NCI-H1105 (cell line): ENCODE measurements at places on chromosomes 6 and 20.

GRCh38 chr6:109702791-109703190 is 11.7 kb downstream of the FIG4 start:
- no peak for DNase-seq

GRCh38 chr6:134034961-134035822 is 17.2 kb downstream of the SLC2A12 start:
- no peak for DNase-seq

GRCh38 chr20:32400476-32400875 is 42.3 kb downstream of the ASXL1 start:
- no peak for DNase-seq

DNA sequence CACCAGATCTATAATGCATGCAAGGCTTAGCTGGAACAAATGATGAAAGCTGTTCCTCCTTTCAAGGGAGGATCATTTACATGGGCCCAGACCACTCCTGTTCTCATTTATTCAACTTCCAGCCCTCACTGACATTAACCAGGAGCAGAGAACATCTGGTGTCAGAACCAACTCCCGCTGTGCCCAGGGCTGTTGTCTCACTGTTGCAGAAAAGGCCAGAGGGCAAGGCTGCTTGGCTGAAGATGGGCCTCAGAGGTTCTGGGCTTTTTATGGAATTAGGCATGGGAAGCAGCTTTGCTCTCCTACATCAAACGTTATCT is 164.2 kb downstream of the GMPR start:
- DNase-seq: no peak

DNA sequence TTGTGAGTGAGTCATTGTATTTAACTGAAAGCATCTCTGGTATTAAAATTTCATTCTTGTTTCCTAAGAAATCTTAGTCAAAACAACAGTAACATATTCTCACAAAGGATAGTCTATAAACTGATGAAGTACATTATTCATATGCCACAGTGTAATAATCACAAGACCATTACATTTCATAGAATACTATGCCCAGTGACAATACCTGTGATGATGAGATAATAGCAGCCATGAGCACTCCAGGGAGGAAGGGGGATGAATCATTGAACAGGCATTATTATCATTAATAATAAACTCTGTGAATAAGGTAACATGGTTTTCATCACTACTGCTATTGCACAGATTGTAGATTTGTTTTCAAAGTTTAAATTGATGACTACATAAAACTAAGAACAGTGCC is 667.9 kb downstream of the EPM2A start:
- no peak for DNase-seq

GRCh38 chr20:25860531-25861150 is 164.0 kb upstream of the ZNF337 start:
- DNase-seq: no peak

DNA sequence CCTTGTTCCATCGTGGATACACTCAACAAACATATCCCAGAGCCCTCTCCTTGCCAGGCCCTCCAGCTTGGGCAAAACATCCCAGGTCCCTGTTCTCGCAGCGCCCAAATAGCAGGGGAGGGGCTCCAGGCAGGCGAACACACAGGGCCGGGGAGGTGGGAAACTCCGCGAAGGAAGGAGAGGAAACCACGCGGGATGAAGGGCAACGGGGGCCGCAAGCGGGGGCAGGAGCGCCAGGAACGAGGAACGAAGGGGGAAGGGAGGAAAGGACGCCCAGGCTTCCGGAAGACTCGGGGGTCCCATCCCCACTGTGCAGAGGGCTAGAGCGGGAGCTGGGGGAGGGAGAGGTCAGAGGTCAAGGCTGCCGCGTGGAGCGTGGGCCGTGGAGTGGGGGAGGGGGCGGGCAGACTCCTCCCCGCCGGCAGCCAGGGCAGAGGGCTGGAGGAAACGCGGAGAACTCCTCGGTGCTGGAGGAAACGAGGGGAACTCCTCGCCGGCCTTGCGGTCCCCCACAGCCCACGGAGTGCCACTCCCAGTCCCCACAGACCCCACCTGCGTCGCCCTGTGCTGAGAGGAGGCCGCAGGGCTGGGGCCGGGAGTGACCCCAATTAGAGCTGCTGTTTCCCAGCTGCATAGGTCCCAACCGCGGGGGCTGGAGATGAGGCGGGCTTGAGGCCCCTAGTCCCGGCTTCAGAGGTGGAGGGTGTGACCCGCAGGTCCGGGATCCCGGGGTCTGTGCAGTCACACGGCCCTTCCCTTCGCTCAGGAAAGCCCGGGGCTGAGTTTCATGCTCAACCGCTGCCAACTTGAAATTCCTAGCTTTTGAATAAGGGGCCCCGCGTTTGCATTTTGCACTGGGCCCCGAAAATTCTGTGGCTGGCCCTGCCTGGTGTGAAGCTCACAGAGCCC is 1.2 kb upstream of the RBM38 start:
- DNase-seq: no peak

DNA sequence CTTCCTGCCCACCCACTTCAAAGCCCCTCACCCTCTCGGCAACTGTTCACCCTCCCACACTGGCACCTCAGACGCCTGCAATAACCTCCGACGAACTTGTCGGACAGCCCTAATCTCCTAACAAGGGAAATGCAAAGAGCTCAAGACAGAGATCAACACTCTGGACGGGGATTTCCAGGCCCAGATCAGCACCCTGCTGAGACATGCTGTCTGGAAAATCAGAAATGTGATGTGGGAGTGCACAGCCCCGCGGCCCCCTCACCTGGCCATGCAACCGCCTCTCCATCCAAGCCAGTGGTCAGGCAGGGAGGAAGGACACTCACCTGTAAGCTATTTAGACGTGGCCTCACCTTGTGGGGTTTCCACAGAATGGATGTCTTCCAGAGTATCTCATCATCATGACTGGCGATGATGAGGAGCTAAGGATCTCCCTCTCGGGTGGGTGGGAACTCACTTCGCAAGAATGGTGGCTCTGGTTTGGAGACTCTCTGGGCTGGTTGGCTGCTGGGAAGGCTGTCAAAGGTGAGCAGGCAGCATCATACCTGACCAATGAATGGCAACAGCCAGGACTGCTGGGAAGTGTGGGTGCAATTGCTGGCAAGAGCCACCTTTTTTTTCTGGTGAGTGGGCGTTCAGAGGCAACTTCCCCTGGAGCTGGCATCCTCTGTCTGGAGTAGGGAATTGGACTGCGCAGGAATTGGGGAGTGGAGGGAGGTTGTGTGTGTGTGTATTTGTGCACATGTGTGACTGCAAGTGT is 28.1 kb upstream of the ADTRP start:
- DNase-seq: no peak

GRCh38 chr6:14235653-14236356 is 118.2 kb downstream of the CD83 start:
- DNase-seq: no peak

DNA sequence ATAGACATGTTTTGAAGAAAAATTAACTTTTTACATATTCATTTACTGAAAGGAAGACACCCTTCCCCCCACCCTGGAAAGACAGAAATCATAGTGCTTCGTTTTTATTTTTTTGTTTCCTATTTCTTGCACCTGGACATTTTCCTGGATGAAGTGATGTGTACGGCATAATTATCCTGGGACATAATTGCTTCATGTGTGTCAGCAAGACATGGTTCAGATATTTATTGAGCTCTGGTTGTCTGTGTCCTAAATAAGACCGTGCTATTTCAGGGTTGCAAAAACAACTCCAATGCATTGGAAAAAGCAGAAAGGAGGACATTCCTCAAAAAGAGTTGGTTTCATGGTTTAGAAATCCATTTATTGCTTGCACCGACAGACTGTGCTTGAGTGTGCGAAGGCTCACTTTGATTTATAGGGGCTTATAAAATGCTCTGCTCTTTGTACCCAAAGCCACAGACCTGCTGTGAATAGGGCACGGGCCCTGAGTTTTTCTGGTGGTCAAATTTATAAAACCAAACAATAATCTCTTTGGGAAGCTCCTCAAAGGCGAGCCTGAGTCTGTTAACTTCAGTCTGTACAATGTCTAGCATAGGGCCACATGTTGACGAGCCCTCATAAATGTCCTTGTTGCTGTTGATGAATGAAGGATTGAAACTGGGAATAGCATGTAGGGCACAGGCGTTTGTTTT is 179.5 kb downstream of the SOX4 start:
- DNase-seq: peak; percentile 54

DNA sequence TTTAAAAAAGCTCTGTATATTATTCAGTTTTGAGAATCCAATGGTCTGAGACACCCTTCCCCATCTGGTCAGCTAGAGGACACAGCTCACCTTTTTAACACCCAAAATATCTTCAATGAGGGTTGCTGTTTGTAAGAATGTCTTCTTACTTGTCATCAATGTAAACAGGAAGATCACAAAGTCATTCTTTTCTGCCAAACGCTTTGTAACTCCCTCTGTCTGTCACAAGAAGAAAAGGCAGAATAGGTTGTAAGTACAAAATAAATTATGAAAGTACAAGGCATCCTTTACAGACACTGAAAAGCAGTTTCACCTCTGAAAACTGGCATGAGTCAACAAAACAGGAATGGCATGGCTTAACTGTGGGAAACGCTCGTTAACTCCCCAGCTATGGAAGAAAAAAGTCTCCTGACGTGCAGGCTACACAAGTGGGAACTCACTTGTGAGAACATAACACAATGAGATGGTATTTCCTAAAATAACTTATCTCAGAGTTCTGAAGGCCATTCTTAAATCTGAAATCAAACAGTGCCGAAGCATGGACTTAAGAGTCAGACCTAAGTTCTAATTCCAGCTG is 42.7 kb downstream of the TRPC4AP start:
- DNase-seq: no peak

DNA sequence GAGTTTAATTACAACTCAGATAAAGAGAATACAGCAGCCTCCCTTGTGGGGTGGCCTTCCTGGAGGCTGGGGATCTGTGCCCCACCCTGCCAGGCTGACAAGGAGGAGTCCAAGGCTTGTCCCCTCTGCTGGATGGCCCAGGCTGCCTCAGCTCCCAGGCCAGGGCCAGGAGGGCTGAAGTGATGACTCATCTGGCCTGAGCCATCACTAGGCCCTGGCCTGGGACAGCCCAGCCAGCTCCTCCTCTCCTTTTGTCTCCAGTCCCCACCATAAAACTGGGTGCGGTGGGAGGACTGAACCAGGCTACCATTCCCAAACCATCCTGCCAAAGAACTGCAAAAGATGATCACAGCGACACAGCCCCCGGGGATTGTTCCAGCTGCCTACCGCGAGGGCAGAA is 15.0 kb downstream of the GRM4 start:
- DNase-seq: no peak

DNA sequence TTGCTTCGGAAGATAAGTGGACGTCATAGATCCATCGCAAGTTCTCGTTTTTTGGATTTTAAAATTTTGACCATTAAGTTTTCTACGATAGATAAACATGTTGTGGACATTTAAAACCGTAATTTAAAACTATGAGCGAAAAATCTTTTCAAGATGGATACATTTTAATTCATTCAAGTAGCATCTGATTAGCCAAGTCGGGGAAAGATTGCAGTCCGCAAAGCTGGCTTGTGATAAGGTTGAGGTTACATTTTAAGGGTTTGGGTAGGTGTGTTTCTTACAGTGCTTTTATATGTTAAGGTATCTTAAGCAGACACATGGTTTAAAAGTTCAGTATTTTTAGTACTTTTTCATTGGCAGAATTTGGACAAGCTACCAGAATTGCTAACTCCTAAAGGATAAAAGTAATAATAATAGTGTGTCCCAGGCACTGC is 1.2 kb downstream of the WTAP start:
- no peak for DNase-seq
